ENCODE measurements at places on chromosomes 6 and 20.
A peak's percentile ranks its signal among the peaks of the same experiment; 100 is the strongest.

DNA sequence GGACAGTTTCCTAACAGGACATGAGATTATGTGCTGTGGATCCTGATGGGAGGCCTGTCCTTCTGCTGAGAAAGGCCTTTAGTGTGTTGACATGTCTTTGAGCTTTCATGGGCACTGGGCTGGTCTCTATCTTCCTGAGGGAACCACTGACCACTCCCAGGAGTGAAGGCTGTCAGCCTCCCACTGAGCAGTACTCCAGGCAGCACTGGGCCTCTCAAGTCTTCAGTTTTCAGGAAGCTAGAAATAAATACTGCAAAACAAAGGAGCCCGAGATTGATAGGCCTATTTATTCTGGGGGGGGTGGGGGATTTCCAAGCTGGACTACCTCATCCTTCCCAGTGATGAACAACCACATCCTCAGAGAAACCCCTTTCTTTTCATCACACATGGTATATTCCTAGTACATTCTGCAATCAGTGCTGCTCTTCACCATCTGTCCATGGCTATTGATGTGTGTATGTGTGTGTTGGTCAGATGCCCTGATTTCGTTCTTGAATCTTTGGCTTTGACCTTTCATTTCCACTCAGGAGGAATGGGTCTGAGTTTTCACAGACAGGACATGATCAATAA lies 180.9 kb upstream of the SPTLC3 start:
- no peak for DNase-seq

DNA sequence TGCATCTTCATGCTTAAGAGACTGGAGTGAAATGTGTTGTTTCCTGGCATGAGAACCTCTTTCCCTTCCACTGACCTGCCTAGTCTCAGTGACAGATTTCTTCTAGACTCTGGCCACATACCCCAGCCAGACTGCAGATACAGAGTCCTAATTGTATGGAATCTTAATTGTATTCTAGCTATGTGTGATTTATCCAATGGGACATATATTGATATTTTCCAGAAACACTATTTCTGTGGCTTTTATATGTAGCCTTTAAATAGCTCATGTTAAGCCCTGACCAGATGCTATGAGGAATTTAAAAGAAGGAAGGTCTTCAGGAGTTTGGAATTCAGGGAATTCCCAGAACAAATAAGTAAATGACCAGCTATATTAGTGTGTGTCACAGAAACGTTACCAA lies 99.0 kb downstream of the FIG4 start:
- peak; percentile 84 for DNase-seq

GRCh38 chr20:34293119-34293518 lies 10.0 kb downstream of the AHCY start:
- no peak for DNase-seq

GRCh38 chr20:15918631-15919030 lies 654.6 kb downstream of the KIF16B start:
- no peak for DNase-seq

GRCh38 chr6:1222728-1223595 lies 88.9 kb upstream of the FOXQ1 start:
- no peak for DNase-seq

DNA sequence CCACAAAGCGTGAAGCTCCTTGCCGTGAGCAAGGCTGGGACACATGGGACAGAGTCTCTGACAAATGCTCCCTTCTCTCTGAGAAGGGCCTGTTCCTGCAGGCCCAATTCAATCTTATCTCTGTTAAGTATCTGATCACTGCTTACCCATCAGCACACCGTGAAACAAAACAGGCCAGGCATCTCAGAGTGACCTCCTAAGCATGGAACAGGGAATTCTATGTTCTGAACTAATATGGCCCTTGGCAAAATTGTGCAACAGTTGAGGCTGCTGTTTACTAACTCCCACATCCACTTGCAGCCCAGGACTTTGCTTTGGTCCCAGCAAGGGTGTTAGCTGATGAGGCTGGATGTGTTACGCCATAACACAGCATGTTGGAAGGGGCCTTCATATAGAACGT lies 79.2 kb downstream of the GCLC start:
- DNase-seq, result no peak

DNA sequence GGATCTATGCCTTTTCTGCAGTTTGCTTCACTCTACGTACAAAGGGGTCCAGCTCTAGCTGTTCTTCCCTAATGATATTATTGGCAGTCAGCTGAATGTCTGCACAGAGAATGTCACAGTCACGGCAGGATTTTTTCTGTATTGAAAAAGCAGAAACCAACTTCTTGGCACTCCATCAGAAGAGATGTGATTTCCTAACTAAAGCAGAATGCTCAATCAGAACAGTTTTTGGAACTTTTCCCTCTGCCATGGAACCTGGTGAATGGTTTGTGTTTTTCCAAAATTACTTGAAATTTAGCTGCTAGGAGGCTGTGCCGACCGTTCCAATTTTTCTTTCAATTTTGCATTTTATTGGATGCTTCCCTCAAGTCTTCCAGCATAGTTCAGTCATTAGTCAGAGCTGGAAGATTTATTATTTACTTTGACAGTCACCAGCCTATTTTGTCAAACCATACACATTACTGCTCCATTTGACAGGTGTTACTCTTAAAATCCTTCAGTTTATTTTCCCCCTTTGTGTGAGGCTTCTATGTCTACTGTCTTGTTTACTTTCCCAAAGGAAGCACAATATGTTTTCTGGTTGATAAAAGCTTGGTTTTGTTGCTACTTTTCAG lies 259.6 kb upstream of the EPHA7 start:
- DNase-seq, result no peak

GRCh38 chr6:158464483-158464882 lies 95.4 kb upstream of the TMEM181 start:
- no peak for DNase-seq

DNA sequence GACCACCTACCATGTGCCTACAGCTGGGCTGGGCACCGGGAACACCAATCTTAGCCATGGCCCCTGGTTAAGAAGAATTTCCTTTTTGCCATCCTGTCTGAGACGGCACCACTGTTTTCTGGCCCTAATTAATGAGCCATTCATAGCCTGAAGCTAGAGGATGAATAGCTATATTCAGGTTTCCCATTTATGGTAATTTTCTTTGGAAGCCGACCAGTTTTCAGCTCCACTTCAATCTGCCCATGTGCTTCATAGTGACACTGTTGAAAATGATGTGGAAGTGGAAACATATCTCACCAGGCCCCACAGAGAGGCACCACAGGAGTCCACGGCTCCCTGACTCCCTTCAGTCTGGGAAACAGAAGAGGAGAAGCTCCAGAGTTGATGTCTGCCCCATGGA lies 22.6 kb upstream of the ULBP3 start:
- DNase-seq, result no peak
